CD4-positive, alpha-beta T cell treated with Interleukin-6 for 4 hours (primary cell): ENCODE measurements at places on chromosomes 12 and 14.

GRCh38 chr14:68644101-68644500, 148.8 kb downstream of the ZFP36L1 start:
- no peak for DNase-seq

GRCh38 chr14:99322731-99323599, 51.0 kb upstream of the BCL11B start:
- no peak for DNase-seq

DNA sequence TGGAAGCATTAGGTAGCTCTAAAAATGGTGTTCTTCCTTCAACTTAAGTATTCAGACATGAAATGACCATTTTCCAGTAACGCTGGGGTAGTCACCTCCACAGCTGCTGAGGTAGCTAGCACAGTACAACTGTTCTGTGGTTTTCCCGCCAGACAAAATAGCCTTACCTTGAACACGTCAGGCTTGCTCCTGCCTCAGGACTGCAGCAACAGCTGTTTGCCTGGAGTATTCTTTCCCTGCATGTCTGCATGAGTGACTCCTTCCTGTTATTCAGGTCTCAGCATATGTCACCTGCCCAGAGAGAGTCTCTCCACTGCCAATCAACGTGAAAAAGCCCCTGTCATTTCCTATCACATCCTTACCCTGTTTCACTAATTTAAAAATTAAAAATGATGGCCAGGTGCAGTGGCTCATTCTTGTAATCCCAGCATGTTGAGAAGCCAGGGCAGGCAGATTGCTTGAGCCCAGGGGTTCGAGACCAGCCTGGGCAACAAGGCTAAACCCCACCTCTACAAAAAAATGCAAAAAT, 37.9 kb downstream of the WDR89 start:
- DNase-seq = no peak

DNA sequence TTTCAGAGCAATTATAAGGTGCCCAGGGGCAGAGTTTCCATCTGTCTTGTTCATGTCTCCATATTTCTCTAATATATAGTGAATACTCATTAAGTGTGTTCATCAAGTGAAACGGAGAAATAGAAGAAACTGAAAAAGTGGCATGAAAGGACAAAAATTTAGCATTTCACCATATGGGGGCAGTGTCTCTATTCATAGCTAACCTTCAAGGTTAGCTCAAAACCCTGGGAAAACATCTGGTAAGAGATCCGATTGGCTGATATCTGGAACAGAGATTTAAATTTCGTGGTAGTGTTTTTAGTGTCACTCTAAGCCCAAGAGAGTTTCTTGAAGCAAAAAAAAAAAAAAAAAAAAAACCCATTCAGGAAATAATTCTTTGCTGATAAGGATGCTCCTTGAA, 367.5 kb downstream of the DAD1 start:
- DNase-seq = no peak

- no peak for DNase-seq
Observed at GRCh38 chr14:24075485-24076301, 4.3 kb downstream of the CPNE6 start.

GRCh38 chr14:65392296-65392695, 20.2 kb upstream of the FUT8 start:
- DNase-seq = no peak

DNA sequence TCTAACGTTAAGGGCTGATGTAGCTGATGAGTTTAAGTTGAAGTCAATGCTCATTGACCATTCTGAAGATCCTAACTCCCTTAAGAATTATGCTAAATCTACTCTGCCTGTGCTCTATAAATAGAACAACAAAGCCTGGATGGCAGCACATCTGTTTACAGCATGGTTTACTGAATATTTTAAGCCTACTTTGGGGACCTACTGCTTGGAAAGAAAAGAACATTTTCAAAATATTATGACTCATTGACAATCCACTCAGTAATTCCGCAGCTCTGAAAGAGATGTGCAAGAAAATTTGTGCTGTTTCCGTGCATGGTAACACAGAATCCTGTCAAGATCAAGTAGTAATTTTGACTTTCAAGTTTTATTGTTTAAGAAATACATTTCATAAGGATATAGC, 35.0 kb upstream of the NAV3 start:
- no peak for DNase-seq
